NCI-H187 treated with DMSO at 0.1 percent for 48 hours (cell line): ENCODE measurements at places on chromosomes 3 and 15.

- DNase-seq, result no peak
Observed at GRCh38 chr15:78873793-78874765, 1.4 kb downstream of the MORF4L1 start.

DNA sequence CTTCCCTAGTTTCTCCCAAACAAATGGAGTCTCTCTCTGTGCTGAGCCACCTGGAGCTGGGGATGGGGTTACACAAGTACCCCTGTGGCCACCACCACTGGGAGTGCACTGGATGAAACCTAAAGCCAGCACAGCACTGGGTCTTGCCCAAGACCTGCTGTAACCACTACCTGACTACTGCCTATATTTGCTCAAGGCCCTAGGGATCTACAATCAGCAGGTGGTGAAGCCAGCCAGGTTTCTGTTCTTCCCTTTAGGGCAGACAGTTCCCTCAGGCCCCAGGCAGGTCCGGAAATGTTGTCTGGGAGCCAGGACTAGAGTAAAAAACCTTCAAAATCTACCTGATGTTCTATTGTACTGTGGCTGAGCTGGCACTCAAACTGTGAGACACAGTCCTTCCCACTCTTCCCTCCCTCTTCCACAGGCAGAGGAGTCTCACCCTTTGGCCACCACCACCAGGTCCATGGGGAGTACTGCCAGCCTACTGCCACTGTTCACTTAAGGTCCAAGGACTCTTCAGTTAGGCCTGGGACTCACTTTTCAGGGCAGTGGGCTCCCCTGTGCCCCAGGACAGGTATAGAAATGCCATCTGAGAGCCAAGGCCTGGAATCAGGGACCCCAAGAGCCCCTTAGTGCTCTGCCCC lies 23.8 kb downstream of the C3orf20 start:
- no peak for DNase-seq

GRCh38 chr3:23966328-23966727 lies 21.2 kb downstream of the NR1D2 start:
- no peak for DNase-seq

DNA sequence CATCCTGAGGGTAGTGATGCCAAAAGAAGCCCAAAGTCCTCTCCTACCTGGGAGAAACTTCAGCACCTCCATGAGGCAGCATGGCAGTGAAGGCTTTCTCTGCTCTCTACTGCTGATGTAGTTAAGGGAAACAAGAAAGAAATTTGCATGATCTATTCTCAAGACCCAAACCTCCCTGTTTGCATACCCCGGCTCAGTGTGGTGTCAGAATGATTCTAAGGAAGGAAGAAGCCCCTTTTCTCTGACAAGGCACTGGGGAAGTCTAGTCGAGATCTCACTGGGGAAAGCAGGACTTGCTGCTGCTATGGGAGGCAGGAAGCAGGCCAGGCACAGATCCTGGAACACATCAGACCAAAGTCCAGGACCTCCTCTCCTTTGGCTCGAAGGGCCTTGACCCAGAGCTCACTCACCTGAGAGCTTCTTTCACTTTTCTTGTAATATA lies 89.4 kb upstream of the ICE2 start:
- DNase-seq, result no peak

- no peak for DNase-seq
Observed at GRCh38 chr3:169334991-169335390, 328.5 kb downstream of the MECOM start.

DNA sequence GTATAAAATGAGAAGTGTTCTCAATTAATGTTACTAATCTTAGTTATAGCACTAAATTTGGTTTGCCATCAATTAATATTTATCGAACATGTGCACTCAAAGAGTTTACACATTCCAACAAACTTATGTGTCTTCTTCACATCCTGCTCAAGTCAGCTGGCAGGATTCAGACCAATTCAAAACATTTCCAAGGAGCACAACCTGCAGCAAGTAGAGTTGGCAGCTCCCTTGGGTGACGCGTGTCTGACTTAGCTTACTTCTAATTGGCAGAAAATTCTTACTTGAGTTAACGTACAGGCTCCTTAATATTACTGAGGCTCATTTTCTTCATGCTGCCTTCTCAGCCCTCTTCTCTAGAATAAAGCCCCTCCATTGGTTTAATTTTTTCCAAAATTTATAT lies 110.4 kb upstream of the PFN2 start:
- DNase-seq, result no peak

DNA sequence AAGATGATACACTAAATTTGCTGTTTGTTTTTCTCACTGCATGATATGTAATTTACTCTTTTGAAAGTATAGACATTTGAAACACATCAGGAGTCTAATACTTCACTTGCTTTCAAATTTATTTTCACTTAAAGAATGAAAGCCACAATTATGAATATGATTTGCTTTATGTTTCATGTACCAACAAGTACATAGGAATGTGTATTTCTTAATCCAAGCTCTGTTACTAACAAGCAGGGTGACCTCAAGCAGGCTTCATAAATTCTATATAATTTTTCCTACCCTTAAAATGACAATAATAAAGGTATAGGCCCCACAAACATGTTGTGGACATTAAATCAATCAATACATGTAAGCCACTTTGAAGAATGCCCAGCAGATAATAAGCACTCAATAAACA lies 170.2 kb upstream of the P2RY1 start:
- no peak for DNase-seq

GRCh38 chr3:179272385-179272784 lies 21.5 kb upstream of the KCNMB3 start:
- no peak for DNase-seq

- DNase-seq, result no peak
Observed at GRCh38 chr3:30343067-30343831, 263.2 kb upstream of the TGFBR2 start.

GRCh38 chr3:153961494-153961893 lies 159.7 kb upstream of the ARHGEF26 start:
- DNase-seq, result no peak

DNA sequence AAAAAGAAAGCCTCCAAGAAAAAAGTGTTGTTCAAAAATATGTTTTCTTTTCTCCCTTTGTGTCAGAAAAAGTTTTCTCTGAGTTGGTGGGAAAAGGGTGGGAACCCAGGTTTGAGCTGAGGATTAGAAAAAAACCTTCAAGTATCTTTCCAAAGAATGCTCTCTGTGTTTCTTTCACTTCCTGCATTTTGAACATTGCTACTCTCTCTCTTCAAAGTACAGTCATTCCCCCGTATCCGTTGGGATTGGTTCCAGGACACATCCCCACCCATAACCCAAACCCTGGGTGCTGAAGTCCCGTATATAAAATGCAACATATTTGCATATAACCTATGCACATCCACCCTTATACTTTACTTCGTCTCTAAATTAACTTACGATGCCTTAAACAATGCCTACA lies 139.6 kb downstream of the TMCO5A start:
- DNase-seq, result no peak

DNA sequence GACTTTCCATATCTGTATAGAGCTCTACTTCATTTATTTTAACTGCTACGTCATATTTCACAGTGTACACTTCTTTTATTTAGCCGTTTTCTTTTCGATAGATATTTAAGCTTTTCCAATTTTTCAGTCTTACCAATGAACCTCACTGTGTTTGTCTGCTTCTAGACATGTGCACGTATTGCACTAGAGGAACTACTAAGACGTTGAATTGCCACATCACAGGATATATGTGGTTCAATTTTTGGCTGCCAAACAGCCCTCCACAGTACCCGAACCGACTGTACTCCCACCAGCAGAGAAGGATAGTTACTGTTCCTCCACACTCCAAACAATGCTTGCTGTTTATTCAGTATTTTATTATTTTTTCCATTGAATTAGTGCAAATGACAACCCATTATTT lies 2.0 kb downstream of the NR1I2 start:
- no peak for DNase-seq

GRCh38 chr3:4207672-4208071 lies 95.5 kb upstream of the SETMAR start:
- DNase-seq, result no peak

GRCh38 chr15:94586099-94586498 lies 354.7 kb downstream of the MCTP2 start:
- DNase-seq, result no peak

- no peak for DNase-seq
Observed at GRCh38 chr15:39924437-39924836, 4.4 kb upstream of the GPR176 start.

GRCh38 chr3:136197159-136197793 lies 1.1 kb upstream of the MSL2 start:
- no peak for DNase-seq

DNA sequence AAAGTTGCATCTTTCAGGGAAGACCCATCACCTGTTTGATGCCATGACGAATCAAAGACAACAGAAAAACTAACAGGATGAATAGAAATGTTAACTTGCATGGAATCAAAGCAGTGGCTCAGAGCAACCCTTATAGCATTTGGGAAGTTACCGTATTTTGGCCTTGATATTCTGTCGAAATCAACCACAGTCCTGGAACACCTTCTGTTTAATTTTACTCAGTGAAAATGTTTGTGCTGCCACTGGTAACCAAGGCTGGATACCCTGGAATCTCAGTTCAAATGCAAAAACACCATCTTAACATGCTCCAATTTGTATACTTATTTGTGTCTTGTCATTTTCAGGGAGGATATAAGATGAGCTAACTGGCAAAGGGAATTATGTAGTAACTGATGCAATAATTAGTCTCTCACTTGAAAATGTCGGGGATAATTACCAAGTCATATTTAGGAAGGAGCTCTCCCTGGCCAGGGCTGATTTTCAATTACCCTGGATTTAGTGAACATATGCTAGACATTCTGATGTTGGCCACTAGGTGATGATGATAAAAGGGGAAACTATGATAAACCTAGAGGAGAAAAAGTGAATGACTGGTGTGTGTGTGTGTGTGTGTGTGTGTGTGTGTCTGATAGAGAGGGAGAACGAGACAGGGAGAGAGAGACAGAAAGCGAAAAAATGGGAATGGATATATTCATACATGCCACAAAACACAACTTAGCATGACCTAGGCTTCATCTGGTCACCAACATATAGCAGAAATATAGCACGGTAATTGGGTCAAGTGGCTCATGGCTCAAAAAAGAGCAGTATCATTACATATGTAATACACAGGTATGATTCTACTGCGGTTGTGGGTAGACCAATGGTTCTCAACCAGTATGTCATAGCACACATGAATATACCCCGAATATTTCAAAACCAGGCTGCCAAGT lies 19.0 kb upstream of the PRICKLE2 start:
- DNase-seq, result no peak

- no peak for DNase-seq
Observed at GRCh38 chr3:159238646-159239045, 436.8 kb downstream of the MFSD1 start.

DNA sequence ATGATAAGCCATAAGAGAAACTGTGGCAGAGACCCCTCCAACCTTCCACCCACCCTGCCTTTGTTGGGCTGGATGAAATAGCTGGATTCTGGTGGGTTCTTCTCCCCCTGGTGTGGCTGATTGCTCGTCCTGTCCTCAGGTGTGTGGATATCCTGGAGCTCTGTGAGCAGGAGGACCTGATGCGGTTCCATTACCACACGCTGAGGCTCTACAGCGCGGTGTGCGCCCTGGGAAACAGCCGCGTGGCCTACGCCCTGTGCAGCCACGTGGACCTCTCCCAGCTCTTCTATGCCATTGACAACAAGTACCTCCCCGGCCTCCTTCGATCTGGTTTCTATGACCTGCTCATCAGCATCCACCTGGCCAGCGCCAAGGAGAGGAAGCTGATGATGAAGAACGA lies 306.3 kb upstream of the CHRM5 start:
- DNase-seq, result no peak

DNA sequence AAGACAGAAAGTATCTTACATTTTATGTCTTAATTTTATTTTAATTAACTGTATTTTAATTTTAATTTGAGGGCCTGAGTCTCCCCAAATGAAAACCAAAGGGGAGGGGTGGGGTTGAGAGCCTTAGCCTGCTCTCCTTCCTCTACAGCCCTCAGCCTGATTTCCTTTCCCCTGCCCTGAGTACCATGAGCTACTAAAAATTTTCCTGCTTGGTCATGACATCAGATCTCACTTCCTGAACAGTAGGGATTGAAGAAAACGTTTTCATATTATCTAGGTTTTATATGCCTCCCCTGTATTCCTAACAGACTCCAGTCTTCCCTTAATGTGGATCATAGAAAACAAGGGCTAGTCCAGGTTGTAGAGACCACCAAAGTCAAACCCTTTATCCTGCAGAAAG lies 133.9 kb downstream of the MYLK start:
- DNase-seq, result no peak

GRCh38 chr3:190338717-190339116 lies 16.5 kb upstream of the CLDN1 start:
- no peak for DNase-seq

DNA sequence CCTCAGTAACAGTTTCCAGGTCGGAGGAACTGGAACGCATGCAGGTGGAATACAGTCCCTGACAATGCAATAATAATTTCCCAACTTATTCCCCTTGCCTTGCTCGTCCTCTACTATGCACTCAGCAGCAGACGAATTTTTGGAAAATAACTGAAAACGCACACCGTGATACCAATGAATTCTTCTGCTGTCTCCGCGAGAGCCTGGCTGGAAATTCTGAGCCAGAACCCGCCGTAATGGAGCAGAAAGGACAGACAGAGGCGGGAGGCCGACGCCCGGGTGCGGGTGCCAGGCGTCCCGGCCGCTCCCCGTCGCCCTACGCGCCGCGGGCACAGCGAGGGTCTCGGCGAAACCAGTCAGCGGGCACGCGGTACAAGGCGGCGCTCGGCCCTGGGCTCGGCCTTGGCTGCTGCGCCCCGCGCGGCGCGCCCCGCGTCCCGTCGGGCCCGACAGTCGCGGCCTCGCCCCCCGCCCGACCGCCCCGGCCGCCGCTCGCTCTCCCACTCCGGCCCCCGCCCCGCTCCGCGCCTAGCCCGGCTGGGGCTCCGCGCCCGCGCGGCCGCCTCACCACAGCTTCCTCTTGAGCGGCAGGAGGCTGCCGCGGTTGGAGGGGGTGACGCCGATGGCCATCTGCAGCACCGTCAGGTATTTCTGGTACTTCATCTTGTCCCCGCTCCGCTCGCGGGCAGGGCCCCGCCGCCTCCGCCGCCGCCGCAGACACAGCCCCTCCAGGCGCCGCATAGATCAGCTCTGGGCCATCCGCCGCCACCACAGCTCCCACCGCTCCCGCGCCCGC lies 114.5 kb upstream of the GOLGA8J start:
- no peak for DNase-seq

GRCh38 chr3:170162052-170162451 lies 19.5 kb downstream of the PHC3 start:
- DNase-seq, result no peak

DNA sequence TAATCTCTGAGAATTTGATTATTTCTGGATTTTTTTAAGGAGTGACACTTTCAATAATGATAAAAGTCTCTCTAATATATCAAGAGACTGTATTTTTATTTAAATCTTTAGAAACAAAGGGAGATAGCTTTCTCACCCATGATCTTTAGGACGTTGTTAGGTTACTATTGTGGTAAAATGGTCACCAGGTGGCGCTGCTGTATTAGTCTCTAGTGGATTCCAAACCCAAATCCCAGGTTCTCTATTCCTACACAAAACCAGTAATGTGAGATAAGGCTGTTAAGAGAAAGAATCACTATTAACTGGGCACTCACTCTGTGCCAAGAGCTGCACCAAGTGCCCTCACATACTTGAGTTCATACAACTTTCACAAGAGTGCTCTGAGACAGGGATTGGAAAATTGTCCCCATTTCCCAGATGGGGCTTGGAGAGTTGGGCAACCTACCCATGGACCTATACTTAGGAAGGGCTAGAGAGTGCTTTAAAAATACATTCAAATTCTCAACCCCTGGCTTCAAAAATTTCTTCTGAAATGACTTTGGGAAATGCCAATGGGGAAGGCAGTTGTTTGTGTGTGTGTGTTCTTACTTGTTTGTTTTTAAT lies 593.4 kb upstream of the TGFBR2 start:
- no peak for DNase-seq

- no peak for DNase-seq
Observed at GRCh38 chr3:25708036-25708435, 43.3 kb upstream of the TOP2B start.
